Renal cortical epithelial cell (primary cell): ENCODE measurements at places on chromosomes 7 and 10. TPM values are rescaled to one million over a fixed set of nuclear protein-coding genes. Genes with fewer than 3 reads are reported as not detected.

- no peak for DNase-seq
Observed at GRCh38 chr10:97384641-97385040, 16.5 kb downstream of the RRP12 start.

- DNase-seq, result no peak
Observed at GRCh38 chr7:42460933-42461332, 223.9 kb upstream of the GLI3 start.

DNA sequence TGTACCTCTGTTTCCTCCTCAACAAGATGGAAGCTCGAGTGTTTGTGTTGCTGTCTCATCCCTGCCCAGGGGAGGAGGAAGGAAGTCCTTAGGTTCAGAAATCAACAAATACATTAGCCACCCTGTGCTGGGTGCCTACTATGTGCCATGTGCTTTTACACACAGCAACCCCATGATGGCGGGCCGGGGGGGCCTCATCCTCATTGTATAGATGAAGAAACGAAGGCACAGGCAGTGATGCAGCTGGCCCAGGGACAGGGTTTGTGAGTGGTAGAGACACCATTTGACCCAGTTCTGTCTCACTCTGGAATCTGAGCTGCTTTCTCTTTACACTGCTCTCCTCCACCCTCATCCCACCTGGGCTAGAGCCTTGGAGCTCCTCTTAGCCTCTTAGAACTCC lies 1.9 kb upstream of the CALHM2 start:
- DNase-seq, result no peak

DNA sequence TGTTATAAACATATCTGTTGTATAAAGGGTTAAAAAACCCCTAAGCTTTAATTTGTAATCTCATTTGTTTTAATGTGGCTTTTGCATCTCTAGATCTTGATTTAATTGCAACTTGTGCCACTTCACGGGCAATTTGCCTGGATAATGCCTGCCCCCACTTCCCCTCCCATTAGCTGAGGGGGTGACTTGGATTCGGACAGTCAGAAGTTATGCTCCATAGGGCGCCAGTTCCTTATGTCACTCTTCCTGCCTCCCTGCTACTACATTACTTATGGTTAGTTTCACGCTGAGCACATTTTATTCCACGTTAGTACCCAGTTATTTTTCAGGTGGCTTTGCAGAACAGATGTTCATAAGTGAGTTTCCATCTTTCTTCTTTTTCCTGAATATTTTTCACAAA lies 1015.2 kb upstream of the PHF14 start:
- no peak for DNase-seq

DNA sequence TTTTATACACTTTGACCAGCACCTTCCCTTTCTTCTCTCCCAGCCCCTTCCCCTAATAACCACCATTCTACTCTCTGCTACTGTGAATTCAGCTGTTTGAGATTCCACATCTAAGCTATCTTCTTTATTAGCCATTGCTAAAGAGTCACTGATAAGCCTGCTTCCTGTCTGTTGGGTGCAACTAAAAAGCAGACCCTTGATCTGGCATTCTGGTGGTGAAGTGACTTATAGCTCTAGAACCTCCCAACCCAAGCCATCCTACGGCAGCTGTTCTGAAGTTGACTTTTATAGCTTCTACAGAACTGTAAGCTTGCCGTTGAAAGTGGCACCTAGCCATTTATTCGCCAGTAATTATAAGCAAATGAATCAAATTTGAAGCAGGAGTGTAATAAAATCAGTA lies 105.6 kb downstream of the AHR start:
- DNase-seq, result no peak

GRCh38 chr10:1137499-1138163 lies 81.4 kb downstream of the WDR37 start:
- DNase-seq, result peak; percentile 26

GRCh38 chr10:100662067-100662466 lies 83.3 kb upstream of the PAX2 start:
- DNase-seq, result peak; percentile 54

- peak; percentile 90 for DNase-seq
Observed at GRCh38 chr7:116524609-116525297, at the start of gene CAV1. CAV1 (plus strand) TSS chr7:116525036; CDS start chr7:116525063, 27 bp downstream.

DNA sequence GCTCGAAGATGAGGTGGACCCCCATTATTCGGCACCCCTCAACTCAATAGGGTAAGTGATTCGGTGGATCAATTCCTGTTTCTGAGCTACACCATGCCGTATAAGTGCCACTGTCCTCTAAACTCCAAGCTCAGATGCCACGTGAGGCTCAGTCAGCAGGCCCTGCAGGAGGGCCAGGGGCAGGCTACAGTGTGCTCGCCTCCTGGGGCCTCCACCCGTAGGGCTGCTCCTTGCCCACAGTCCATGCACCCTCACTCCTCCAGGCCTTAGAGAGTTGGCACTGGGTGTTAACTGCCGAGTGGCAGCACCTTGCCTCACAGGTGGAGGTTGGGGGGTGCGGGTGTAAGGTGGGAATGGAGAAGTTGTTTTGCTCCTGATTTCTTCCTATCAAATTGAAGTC lies 12.1 kb downstream of the C10orf53 start:
- DNase-seq, result no peak

GRCh38 chr10:128759174-128759573 lies 633.0 kb upstream of the MKI67 start:
- DNase-seq, result no peak

DNA sequence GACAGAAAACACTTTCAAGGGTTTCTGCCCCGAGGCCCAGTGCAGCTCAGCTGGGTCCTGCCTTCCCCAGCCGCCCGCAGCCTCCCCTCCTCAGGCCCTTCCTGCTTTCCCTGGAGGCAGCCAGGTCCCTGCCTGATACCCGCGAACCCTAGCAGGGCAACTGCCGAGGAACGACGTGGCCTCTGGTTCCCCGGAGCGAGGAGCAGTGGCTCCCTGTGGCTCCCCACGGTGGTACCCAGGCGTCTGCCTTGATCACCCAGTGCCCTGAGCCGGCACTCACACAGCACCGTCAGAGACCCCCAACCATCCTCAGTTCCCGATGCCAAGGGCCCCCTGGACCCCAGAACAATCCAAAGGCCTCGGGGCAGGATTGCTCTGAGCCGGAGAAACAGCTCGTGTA lies 58.3 kb downstream of the CFAP46 start:
- DNase-seq, result no peak

The PTF1A gene
- total RNA-seq, result not detected in 2 replicates

The OPALIN gene
- 0.05 TPM in 1 of 2 replicates, not detected in the other for total RNA-seq

The USP6NL gene
- 13.7 and 19.4 TPM in 2 replicates for total RNA-seq
